ENCODE measurements at places on chromosomes 16 and 17.

DNA sequence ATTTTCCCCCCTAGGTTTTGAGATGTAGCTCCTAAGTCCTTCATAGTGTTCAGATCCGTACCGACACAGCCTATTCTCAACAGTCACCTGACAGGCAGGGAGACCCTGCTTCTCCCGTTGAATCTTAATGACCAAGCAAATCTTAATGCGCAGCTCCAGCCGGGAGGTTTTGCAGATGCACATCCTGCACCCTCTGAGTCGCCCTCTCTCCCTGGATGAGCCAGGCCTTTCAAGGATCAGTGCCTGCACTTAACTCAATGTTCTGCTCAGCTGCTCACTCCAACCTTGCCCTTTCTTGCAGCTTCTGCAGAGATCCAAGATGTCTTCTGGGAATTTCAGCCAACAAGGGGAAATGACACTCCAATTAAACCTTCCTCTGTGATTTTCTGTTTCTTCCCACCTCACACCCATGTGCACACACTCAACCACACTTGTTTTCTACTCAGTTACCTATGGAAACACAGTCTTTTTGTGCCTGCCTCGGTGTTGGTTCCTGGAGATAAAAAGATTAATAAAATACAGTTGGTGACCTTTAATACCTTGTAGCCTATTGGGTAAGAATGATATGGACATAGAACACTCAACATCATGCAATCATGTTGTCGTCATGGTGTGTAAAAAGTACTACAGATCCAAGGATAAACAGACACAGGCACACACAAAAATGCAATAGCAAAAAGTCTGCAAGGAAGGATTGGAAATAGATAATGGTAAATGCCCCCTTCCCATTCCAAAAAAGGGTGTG is 76.9 kb upstream of the DYNLRB2 start:
- DNase-seq = no peak

DNA sequence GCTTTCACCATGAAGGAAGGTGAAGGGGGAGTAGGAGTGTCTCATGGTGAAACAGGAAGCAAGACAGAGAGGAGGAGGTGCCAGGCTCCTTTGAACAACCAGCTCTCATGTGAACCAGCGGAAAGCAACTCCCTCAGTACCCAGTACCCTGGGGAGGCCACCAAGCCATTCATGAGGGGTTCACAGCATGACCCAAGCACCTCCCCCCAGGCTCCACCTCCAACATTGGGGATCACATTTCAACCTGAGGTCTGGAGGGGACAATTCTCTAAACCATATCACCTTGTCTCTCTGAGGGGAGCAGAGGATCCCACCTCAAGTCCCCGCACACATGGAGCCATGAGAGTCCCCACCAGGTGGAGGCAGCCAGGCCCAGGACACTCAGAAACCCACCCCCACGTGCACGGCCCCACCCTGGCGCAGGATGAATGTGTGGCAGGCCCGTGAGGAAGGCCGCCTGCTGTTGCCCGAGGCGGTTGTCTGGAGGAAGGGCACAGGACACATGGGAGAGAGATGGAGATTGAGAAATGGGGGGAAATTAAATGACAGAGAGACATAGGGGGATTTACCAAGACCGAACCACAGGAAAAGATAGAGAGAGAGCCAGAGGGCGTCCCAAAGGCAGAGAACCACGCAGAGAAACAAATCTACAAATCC is 85.9 kb downstream of the TMEM132E start:
- DNase-seq = no peak

DNA sequence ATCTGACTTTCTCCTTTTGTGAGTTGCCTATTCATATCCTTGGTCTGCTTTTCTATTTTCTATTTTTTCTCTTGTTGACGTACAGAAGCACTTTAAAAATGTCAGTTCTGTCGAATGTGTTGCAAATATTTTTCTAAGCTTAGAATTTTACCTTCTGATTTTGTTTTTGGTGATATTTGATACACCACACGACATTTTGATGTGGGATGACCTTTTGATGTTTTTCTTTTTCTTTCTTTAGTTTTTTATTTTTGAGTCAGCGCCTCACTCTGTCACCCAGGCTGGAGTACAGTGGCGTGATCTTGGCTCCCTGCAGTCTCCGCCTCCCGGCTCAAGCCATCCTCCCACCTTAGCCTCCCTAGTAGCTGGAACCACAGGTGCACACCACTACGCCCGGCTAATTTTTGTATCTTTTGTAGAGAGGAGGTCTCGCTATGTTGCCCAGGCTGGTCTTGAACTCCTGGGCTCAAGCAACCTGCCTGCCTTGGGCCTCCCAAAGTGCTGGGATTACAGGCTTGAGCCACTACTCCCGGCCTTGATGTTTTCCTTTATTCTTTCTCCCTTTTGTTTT is 39.6 kb downstream of the WSB1 start:
- DNase-seq = no peak

DNA sequence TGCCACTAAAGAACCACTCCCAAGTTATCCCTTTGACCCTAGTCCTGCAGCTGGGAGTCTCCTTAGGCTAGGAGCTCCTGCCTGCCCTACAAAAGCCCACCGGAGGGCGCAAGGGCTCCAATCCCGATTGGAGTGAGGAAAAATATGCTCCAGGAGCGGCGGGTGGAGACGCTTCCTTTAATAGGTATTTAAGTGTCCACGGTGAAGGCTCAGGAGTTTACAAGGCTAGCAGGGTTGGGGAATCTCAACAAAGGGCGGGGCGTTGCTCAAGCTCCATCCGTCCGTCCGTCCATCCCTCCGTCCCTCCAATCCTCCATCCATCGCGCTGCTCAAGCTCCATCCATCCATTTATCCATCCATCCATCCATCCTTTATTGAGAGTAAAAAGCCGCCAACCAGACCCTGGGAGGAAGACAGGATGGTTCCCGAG is 556 bp upstream of the SPNS1 start:
- DNase-seq = no peak

DNA sequence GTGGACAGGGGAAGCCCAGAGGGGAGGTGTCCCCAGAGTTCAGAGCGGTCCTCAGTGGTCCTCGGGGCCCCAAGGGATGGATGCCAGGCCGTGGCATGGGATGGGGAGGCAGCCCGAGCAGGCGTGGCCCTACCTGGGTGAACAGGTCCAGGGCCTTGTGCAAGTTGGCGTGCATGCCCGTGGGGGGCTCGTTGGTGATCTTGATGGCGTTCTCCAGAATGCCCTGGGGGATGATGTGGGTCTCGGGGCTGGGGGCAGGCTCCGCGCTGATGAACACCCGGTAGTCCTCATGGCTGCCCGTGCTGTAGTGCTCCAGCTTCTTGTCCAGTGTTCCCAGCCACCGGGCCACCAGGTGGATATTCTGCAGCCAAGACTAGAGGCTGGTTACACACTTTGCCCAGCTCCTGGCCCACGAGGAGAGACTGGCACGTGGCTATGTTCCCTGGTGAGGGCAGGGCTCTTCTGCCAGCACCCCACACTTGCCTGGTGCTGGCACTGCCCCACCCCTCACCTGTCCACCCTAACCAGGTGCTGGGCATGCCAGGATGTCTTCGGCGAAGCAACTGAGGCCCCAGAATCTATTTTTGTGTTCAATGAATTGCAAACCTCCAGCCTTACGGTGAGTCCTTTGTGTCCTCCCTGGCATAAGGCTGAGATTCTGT is 59.2 kb downstream of the PGS1 start:
- DNase-seq = no peak

DNA sequence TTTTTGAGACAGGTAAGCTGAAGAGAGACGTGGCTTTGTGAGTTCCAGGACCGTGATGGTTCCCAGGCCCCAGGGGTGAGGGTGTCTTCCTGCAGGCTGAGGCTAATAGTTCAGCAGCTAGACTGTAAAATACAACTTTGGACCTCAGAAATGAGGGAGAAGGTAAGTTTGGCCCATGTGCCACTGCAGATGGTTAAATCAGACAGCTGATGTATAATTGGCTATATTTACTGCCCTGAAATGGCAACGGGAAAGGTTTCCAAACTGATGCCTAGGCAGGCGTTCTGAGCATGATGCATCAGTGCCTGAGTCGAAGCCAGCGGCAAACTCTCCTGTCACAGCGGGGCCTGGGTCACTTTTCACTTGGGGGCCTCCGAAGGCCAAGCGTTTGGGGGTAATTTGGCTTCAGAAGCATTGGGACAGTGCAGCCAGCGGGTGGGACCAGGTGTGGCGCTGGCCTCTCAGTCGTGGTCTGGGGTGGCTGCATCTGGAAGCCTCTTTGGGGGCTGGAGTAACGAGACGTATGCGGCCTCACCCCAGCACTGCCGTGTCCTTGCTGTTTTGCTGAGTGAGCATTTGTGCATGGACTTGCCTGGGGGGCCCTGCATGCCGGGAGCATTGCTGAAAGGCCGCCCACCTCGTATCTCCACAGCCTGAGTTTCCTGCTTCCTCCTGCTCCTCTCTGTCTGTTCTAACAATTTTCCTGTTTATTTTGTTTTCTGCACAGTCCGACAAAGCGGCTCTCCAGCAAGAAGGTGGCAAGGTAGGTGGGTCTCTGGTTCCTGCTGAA is 31.2 kb upstream of the CAPN15 start:
- no peak for DNase-seq

DNA sequence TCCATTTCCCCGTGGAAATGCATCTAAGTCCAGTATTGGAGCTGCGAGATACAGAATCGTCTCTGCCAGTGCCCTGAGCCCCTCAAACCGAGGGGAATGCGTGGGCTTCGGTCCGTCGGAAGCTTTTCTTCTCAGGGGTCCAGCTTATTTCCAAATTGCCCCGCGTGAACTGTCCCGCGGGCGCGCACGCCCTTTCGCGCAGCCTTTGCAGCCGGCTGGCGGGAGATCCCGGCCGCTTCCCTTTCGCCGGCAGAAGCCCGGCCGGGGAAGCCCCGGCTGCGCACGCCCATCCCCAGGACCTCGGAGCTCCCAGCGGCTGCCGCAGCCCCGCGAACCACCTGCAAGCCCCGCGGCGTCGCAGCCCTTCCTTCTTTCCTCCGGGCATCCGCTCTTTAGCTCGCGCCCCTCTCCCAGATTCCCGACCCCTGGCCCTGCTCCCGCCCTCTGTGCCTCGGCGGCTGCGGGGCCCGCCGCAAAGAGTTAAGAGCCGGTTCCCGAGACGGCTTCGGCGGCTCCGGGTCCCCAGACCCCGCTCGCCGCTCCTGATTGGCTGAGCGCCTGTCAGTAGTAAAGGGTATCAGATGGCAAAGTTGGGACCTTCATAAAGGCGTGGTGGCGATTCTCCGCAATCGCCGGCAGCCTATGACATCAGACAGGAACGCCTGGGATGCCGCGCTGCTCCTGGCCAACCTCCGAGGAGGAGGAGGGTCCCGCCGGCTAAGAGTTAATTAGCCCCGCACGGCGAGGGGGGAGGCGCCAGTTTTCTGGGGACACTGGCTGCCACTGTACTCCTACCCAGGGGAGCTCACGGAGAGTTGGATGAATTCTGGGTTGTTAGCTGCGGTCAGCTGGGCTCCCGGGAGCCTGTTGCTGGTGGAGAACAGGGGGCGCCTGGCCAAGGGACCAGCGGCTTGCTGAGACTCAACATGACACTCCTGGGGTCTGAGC is at the start of gene MYOCD:
Gene MYOCD (plus strand): TSS at position 628 of the 948 bp plus-strand sequence. CDS start 299 bp downstream, at position 927.
- DNase-seq = no peak

- no peak for DNase-seq
Observed at GRCh38 chr17:40791787-40792436, 7.8 kb downstream of the KRT28 start.

- no peak for DNase-seq
Observed at GRCh38 chr16:21214086-21214485, 2.7 kb upstream of the ZP2 start.

DNA sequence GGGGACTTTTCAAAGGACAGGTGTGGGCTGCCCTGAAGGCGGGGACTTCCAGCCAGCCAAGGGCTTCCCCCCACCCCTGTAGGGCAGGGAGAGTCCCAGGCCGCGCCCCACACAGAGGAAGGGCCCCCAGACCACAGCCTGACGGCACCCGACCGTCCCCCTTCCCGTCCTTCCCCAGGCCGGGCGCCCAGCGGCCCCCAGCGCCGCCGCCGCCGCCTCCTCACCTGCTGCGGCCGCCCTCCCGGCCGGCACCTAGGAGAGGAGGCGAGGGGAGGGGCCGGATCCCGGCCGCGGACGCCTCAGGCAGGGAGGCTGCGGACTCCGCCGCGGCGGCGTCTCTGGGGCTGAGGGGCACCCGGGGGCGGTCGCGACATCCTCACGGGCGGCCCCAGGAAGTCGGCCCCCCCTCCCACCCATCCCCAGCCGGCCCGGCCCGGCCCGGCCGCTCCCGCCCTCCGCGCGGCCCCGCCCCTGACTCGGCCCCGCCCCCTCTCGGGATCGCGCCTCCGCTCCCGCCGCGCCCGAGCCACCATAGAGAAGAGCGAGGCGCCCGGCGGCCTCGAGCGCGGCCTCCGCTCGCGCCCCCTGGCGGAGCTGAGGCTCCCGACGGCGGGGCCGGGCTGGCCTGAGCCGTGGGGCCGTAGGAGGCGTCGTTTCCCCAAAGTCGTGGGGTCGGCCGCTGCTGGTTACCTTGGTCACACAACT is 25.5 kb upstream of the RFFL start:
- DNase-seq = peak; percentile 88

DNA sequence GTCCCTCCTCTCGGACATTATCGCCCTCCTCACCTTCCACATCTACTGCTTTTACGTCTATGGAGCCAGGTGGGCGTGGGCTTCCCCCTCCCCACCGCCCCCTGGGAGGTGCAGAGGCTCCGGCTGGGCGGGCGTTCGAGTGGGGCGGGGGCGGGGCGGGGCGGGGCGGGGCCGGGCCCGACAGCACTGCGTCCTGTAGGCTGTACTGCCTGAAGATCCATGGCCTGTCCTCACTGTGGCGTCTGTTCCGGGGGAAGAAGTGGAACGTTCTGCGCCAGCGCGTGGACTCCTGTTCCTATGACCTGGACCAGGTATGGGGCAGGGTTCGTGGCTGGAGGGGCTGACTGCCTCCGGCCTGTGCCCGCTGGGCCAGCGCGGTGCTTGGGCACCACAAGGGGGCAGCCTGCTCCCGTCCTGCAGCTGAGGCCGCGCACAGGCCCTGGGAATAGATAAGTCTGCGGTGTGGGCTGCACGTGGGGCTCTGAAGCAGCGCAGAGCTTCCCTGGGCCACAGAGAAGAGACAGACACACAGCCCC is 9.2 kb downstream of the PIGQ start:
- DNase-seq = peak; percentile 46

- DNase-seq = no peak
Observed at GRCh38 chr16:53219795-53220454, 165.1 kb downstream of the CHD9 start.

GRCh38 chr17:73247726-73248125 is 14.0 kb downstream of the CPSF4L start:
- DNase-seq = no peak

GRCh38 chr17:17366941-17367875 is 64.0 kb downstream of the NT5M start:
- no peak for DNase-seq

- DNase-seq = no peak
Observed at GRCh38 chr17:7084088-7084487, 4.0 kb upstream of the CLEC10A start.

DNA sequence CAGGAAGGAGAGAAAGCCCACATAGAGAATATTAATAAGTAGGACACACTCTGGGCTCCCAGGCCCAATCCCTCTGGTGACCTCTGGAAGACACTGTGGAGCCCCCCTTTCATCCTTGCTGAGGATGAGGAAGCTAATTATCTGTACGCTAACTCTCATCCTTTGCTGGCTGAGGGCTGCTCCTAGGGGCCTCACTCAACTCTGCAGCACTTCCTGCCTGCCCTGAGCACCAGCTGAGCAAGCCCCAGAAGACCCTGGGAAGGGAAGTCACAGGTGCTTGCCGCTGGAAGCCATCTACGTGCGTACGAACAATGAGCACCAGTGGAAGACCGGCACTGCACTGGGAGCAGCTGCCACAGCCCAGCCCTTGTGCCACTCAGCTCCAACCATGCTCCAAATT is 145.8 kb upstream of the CDH5 start:
- DNase-seq = no peak

GRCh38 chr17:81037798-81038733 is 3.1 kb downstream of the BAIAP2 start:
- no peak for DNase-seq

- no peak for DNase-seq
Observed at GRCh38 chr17:50337956-50338355, 8.0 kb upstream of the XYLT2 start.

All from T-helper 9 cell (primary cell).